Kidney (tissue), 22 donors: ENCODE measurements at places on chromosomes 7 and 10.

DNA sequence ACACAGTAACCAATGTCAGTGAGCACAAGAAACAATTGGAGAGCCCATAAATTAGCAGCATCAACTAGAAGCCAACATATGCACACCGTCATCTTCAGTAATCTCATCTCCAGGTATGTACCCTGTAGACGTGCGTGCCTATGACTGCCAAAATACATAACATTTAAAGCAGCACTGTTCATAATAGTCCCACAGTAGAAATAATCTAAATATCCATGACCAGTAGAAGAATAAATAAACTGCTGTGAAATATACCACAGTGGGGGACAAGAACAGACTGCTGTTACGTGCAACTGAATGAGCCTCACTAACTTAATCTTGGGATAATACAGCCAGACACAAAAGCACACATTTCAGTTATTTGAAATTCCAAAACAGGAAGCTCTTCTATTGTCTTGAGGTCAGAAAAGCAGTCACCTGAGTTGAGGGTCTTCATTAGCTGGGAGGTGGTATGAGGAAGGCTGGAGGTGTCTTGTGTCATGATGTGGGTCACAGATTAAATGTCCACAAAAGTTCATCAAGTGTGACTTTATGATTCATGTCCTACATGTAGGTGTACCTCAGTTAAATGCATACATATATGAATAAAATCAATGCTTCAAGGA lies 454.2 kb upstream of the AKR1E2 start:
- H3K36me3 ChIP-seq, result no peaks in the 10 kb centered on the region
- no peak overlapping the region for H3K27ac ChIP-seq
- no peaks in the 10 kb centered on the region for H3K4me1 ChIP-seq

- no peak overlapping the region for H3K4me3 ChIP-seq
- H3K27ac ChIP-seq, result no peak overlapping the region
- peak; percentile 64 for DNase-seq
- no peaks in the 10 kb centered on the region for H3K4me1 ChIP-seq
Measured at GRCh38 chr7:142797391-142798377, 26.9 kb downstream of the PRSS2 start.

GRCh38 chr10:102645741-102646609 lies 1.7 kb downstream of the TRIM8 start:
- peak; percentile 65 for DNase-seq
- H3K36me3 ChIP-seq, result no peaks in the 10 kb centered on the region
- no peaks in the 10 kb centered on the region for H3K27me3 ChIP-seq
- peaks cover 45% of the 10 kb centered on the region for H3K4me1 ChIP-seq

- no peaks in the 10 kb centered on the region for H3K4me1 ChIP-seq
- H3K27ac ChIP-seq, result no peak overlapping the region
Measured at GRCh38 chr10:127968027-127968441, 61.1 kb downstream of the PTPRE start.

DNA sequence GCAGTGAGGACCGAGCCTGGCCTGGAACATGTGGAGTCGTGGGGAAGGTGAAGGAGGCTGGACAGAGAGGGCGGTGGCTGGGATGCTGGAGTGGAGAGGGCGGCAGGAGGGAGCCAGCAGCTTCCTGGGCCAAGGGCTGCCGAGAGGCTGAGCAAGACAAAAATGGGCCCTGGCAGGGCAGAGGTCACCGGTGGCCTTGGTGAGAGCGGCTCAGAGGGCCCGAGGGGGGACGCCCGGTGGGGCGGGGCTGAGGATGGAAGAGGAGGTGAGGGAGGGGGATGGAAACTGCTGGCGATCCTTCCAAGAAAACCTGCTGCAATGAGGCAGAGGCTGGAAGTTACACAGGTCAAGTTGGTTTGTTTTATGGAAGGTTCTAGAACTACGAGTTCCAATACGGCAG lies 69.5 kb downstream of the ELFN1 start:
- H3K27ac ChIP-seq, result no peak overlapping the region
- H3K4me3 ChIP-seq, result no peak overlapping the region
- no peaks in the 10 kb centered on the region for H3K4me1 ChIP-seq
- no peaks in the 10 kb centered on the region for H3K36me3 ChIP-seq
- DNase-seq, result no peak
- no peaks in the 10 kb centered on the region for H3K27me3 ChIP-seq

DNA sequence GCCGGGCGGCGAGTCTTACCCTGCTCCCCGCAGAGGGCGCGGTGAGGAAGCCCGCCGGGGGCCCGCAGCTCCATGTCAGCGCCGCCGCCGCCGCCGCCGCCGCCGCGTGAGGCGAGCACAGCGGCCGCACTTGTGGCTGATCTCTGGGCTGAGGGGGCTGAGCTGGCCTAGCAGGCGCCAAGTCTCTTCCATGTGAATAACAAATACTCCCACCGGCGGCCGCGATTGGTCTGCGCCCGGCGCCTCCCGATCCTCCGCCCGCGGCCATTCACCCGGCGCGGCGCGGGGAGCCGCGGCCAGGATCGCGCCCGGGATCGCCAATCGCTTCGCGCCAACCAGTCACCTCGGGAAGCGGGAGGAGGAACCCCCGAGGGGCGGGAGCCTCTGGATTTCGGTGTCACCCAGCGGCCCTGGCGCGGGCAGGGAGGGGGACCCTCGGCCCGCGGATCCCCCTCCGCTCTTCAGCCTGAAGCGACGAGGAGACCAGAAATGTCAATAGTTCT lies at the start of gene GRM8:
Gene GRM8 (minus strand): TSS at position 164 of the 503 bp plus-strand sequence.
- peaks cover 32% of the 10 kb centered on the region for H3K27me3 ChIP-seq
- peak; percentile 80 for DNase-seq
- H3K27ac ChIP-seq, result no peak within 1 kb of the TSS
